HTR-8/SVneo (cell line): ENCODE measurements at places on chromosomes 16 and 17.

DNA sequence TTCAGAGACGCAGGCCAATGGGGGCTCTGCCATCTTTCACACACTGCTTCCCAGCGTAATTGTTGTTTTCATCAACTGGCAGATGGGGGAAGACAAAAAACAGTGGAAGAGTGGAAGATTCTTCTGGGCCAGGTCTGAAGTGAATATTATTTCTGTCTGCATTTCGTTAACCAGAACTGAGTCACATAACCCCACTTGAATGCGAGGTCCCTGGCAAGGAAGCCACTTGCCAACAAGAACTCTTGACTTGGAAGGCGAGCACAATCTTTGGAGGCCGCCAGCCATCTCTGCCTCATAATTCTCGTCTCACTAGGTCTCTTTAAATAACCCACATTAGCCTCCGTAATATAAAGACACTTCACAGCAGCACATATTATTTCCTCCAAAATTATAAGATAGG, 75.4 kb downstream of the CYB561 start:
- no peak for DNase-seq

- DNase-seq, result no peak
These were observed 12.3 kb upstream of the CDH1 start for GRCh38 chr16:68724797-68725196.

- no peak for DNase-seq
These were observed 103.8 kb downstream of the CHD9NB start for GRCh38 chr16:52948946-52949345.

GRCh38 chr16:4142268-4142667, 26.0 kb upstream of the ADCY9 start:
- DNase-seq, result no peak

DNA sequence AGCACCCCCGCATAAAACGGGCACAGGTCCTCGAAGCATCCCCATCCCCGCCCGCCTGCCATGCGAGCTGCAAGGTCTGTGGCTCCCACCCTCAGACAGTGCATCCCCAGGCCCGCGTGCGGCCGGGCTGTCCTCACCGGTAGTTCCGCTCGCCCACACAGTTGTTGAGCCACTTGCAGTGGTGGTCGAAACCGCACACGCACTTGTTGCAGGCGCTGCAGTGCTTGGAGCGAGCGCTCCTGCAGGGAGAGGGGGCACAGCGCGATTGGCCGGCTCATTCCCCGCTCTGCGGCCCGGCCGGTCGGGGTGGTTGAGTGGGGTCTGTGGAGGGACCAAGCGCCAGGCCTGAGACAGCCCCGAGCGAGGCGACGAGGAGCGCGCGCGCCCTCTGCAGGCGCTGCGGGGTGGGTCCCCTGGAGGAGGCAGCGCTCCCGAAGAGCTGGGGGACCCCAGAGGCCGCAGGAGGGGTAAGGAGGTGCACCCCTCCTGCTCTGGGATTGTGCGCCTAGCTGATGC, 6.0 kb upstream of the TPPP3 start:
- no peak for DNase-seq

DNA sequence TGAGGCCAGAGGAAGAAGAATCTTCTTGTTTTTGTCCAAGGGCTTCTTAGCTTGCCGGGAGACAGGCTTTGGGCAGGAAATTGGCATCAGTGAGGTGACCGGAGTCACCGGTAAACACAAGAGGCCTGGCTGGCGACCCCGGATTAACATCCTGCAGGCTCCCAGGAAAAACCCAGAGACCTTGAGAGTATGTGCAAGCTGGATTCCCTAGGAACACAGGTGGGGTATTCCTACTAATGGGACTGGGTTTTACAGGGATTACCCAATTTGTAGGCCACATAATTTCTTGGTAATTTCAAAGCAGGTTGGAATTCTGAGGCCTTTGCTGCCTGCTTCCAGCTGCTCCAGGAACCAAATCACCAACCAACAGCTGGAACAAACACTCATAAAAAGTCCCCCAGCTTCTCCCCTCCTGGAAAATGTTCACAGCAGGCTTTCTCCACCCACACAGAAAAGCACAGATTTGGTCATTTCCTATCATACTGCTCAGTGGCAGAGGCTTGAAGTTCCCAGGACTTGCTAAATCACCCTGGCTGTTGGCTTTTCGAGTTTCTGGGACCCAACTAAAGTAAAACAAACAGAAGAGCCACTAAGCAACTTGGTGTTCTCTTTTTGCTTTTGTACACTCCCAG, 258.8 kb downstream of the IRF8 start:
- no peak for DNase-seq

- no peak for DNase-seq
These were observed 21.5 kb downstream of the ABCC1 start for GRCh38 chr16:15970743-15971439.
